ENCODE measurements at places on chromosomes 2 and 18.

- DNase-seq: peak; percentile 66
Observed at GRCh38 chr2:174492963-174493431, 6.2 kb upstream of the GPR155 start.

- no peak for DNase-seq
Observed at GRCh38 chr2:1750933-1751766, 6.8 kb upstream of the PXDN start.

GRCh38 chr2:189561371-189562038 is 19.1 kb downstream of the SLC40A1 start:
- no peak for DNase-seq

DNA sequence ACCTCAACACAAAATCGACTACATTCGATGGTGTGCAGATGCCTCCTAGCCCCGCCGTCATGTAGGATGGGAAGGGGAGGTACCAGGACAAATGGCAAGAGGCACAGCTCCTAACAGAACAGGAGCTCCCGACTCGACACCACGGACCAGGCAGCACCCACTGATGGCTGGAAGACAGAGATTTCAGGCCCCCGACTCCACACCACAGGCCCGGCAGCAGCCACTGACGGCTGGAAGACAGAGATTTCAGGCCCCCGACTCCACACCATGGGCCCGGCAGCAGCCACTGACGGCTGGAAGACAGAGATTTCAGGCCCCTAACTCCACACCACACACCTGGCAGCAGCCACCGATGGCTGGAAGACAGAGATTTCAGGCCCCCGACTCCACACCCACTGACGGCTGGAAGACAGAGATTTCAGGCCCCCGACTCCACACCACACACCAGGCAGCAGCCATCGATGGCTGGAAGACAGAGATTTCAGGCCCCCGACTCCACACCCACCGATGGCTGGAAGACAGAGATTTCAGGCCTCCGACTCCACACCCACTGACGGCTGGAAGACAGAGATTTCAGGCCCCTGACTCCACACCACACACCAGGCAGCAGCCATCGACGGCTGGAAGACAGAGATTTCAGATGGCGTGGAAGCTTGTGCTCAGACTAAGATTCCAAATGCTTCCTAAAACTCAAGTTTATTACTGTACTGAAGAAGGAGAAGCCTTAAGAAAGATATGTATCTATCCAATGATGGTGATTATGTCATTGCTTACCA is 135.5 kb downstream of the EIPR1 start:
- DNase-seq: no peak

DNA sequence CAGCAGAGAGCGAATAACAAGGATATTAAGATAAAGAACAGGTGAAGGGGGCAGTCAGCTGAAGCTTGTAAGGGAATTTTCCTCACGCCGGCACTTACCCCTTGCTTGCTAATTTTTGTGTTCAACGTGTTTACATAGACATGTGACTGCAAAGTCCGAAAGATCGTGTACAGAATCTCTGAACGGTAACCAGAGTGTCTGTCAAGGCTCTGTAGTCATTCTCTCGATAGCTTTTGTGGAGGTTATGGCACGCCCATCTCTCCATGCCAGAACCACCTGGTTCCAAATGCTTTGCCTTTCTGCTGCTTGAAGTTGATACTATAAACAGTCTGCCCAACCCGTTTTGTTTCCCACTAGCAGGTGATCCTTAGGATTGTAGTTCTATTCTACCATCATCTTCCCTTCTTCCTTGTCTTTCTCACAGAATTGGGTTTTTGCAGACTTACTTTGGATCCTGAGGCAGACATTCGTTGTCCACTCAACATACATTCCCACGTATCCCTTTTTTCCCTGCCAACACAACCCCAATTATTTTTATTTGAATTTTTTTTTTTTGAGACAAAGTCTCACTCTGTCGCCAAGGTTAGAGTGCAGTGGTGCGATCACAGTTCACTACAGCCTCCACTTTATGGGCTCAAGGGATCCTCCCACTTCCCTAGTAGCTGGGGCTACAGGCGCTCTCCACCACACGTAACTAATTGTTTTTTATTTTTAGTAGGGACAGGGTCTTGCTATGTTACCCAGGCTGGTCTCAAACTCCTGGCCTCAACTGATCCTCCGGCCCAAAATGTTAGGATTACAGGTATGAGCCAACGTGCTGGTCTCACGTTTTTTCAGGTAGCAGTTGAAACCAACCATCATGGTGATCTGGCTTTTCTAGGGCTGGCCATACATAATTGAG is 1.3 kb upstream of the USP34 start:
- DNase-seq: no peak

- no peak for DNase-seq
Observed at GRCh38 chr2:9641641-9642040, 10.8 kb upstream of the YWHAQ start.

DNA sequence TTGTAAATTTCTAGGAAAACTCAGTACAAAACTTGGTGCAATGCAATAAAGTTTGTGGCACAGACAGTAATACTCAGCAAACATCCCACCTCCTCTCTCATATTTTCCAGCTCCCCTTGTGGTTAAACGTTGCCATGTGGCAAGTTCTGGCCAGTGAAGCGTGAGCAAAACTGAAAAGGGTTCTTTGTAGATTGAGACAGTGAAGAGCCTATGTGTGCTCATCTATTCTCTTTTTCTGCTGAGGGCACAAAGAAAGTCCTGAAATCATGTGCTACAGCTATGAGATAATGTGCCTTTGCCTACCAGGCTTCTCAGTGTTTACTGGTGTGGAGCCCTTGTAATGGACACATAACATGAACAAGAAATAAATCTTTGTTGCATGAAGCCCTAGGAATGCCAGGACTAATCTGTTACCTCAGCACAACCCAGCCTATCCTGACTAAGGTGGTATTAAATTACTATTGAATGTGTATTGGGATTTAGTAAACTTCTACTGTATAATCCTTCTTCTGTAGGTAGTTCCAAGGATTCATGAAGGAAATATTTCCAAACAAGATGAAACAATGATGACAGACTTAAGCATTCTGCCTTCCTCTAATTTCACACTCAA is 13.0 kb upstream of the TYMS start:
- DNase-seq: no peak

DNA sequence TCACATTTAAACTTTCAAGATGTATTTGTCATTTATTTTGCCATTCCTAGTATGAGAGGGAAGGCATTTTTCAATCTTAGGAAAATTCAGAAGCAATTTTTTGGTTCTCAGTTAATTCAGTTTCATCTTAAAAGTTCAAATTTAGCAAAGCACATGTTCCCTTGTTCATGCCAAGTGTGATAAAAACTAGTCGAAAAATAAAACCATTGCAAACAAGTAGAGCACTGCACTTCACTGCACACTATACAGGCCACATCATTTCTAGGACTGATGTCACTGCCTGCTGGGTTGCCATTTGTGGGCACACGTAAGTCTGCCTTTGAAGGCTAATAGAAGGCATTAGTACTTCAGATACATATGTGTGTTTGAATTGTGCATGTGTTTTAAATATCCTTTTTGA is 14.3 kb downstream of the TBR1 start:
- DNase-seq: no peak

GRCh38 chr2:127051116-127052056 is 55.6 kb downstream of the BIN1 start:
- DNase-seq: no peak

DNA sequence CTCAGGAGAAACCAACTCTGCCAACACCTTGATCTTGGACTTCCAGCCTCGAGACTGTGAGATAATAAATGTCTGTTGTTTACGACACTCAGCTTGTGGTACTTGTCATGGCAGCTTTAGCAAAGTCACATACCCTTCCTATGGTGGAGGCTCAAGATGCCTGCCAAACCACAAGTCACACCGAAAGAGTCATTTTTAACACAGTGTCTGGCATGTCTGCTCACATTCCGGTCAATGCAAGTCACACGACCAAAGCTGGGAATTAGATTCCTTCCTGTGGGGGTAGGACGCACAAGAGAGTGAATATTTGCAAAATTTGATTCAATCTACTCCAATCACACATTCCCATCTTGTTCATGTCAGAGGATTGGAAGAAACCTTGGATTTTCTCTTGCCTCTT is 24.6 kb downstream of the KCNE4 start:
- DNase-seq: no peak

All from stimulated activated CD8-positive, alpha-beta memory T cell treated with anti-CD3 and anti-CD28 coated beads, Interleukin-7, amount 100 ng/mL, for 48 hours (primary cell).